CD14-positive monocyte (primary cell): ENCODE measurements at places on chromosomes 7 and 10.
A peak's percentile ranks its signal among the peaks of the same experiment; 100 is the strongest.

DNA sequence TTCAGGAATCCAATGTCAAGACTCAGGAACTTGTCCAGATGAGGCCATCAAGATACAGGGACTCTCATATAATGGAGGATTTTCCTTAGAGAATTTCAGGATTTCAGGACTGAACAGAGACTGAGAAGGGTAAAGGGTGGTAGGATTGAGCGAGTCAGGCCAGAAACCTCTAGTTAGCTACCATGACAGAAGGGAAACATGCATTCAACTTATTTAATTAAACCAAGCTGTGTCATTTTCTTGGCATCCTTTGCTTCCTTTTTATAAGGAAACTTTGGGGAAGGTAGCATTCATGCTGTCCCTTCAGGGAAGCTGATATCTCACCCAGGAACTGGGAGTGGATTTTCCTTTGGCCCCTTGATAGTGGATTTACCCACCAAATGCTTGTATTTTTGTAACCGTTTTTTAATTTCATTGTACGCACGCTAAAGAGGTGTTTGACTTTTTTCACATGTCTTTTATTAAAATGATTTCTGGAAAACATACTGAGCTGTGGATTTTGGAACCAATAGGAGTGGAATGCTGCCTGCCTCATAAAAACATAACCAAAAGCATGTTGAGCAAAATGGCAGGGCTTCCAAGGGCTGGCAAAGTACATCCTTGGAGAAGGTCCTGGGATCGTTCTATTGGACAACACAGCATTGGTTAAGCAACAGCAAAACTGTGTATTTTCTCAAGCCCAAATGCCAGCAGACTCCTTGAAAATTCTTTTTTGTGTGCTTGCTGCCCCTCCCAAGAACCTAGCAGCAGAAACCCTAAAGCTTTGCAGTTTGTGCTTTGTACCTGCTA is 104.5 kb downstream of the CXCL12 start:
- no peak for DNase-seq

- DNase-seq: no peak
Measured at GRCh38 chr10:71159892-71160291, 52.5 kb upstream of the UNC5B start.

DNA sequence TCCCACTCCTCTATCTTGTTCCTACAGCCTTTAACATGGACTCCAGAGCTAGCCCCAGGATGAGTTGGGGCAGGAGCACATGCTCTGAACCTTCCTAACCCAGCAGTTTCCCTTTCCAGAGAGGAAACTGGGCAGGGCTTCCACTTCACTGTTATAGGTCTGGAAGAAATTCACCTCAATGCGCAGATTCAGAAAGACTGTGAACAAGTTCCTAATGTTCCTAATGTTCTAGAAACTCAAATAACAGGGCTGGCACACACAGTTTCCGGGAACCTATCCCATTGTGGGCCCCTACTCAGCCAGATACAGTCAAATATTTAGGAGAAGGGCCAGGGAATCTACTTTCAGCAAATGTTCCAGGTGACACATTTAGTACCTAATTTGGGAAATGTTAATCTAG is 29.7 kb downstream of the ABCC2 start:
- DNase-seq: no peak

DNA sequence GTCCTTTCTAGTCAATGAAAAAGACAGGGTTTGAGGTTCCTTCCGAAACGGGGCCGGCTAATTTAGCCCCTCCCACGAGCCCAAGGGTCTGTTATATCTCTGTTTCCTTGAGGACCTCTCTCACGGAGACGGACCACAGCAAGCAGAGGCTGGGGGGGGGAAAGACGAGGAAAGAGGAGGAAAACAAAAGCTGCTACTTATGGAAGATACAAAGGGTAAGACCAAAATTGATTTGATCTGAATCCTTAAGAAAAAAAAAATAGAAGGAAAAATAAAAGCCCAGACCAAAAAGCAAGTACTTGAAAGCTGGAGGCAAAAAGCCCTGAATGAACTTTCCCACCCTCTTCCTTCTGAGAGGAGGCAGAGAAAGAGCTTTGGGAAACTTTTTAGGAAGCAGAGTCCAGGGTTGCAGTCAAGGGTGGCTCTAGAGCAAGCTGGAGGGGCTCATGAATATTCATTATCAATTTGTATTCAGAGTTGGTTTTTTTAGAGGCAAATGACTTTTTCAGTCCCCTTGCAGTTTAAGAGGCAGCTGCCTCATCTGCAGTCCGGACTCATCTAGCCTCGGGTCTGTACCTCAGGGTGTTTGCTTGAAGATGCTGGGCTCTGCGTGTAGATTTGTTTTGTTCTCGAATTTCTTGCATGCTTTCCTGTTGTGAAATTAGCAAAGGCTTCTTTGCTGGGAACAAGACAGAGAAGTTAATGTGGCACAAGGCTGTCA is at the start of gene ENTPD1:
TSS of gene ENTPD1 (plus strand) at position 123 of the 721 bp plus-strand sequence. CDS start at position 200, 77 bp downstream.
- DNase-seq: peak; percentile 70

DNA sequence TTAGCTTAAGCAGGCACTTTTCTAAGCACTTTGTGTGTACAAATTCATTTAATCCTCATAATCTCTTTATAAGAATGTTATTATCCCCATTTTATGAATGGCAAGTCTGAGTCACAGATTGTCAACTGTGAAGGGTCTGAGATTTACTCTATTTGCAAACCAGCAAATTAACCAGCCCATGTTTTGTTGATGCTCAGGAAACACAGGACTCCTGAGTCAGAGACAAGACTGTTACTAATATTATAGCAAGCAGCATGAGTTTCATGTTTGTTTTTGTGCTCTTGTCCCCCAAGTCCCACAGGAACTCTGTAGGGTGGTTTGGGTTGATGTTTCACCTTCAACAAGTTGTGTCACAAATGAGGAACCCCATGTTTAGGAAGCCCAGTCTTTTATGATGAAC is 182.0 kb upstream of the PPP1R3A start:
- no peak for DNase-seq

GRCh38 chr7:36865019-36865418 is 140.7 kb upstream of the AOAH start:
- DNase-seq: no peak
